Activated CD4-positive, alpha-beta T cell treated with anti-CD3 and anti-CD28 coated beads for 36 hours (primary cell): ENCODE measurements at places on chromosomes 16 and 17. TPM values are rescaled to one million over a fixed set of nuclear protein-coding genes. Genes with fewer than 3 reads are reported as not detected.

GRCh38 chr17:29331708-29332085 lies 37.7 kb upstream of the NUFIP2 start:
- H3K36me3 ChIP-seq: no peaks in the 10 kb centered on the region
- H3K27ac ChIP-seq: no peak overlapping the region
- no peak overlapping the region for H3K4me3 ChIP-seq
- DNase-seq: no peak

- H3K4me3 ChIP-seq: no peak overlapping the region
- no peak for DNase-seq
- H3K27me3 ChIP-seq: no peaks in the 10 kb centered on the region
- H3K4me1 ChIP-seq: no peaks in the 10 kb centered on the region
- H3K27ac ChIP-seq: no peak overlapping the region
Measured at GRCh38 chr16:70270176-70270575, 18.4 kb upstream of the EXOSC6 start.

GRCh38 chr17:70181866-70182265 lies 12.5 kb downstream of the KCNJ2 start:
- H3K4me3 ChIP-seq: no peak overlapping the region
- no peak overlapping the region for H3K27ac ChIP-seq
- no peaks in the 10 kb centered on the region for H3K4me1 ChIP-seq

GRCh38 chr16:72561-73548 lies at the start of gene RHBDF1:
Gene RHBDF1, minus strand, starts transcription at chr16:72631. Its CDS starts 7,616 bp downstream, at chr16:65015.
- peaks cover 19% of the 10 kb centered on the region for H3K4me1 ChIP-seq
- peak within 1 kb of the TSS; percentile 41 for H3K4me3 ChIP-seq
- H3K27ac ChIP-seq: no peak within 1 kb of the TSS

GRCh38 chr17:17849845-17850373 lies 13.1 kb upstream of the SREBF1 start:
- peak overlapping the region; percentile 34 for H3K4me3 ChIP-seq
- peak overlapping the region; percentile 95 for H3K27ac ChIP-seq
- peaks cover 72% of the 10 kb centered on the region for H3K4me1 ChIP-seq
- peak; percentile 90 for DNase-seq
- H3K27me3 ChIP-seq: no peaks in the 10 kb centered on the region

GRCh38 chr17:3798273-3799180 lies 2.5 kb downstream of the ITGAE start:
- no peaks in the 10 kb centered on the region for H3K36me3 ChIP-seq
- no peak overlapping the region for H3K27ac ChIP-seq
- H3K27me3 ChIP-seq: no peaks in the 10 kb centered on the region
- peaks cover 25% of the 10 kb centered on the region for H3K4me1 ChIP-seq
- no peak for DNase-seq
- H3K4me3 ChIP-seq: no peak overlapping the region

GRCh38 chr17:42598905-42599304 lies 10.3 kb downstream of the RETREG3 start:
- no peak overlapping the region for H3K27ac ChIP-seq
- peaks cover 9% of the 10 kb centered on the region for H3K36me3 ChIP-seq
- H3K4me1 ChIP-seq: peaks cover 19% of the 10 kb centered on the region
- no peak overlapping the region for H3K4me3 ChIP-seq
- DNase-seq: no peak

GRCh38 chr16:54647725-54648221 lies 282.9 kb upstream of the IRX5 start:
- no peak overlapping the region for H3K4me3 ChIP-seq
- no peaks in the 10 kb centered on the region for H3K36me3 ChIP-seq
- H3K27ac ChIP-seq: no peak overlapping the region
- H3K27me3 ChIP-seq: peaks cover 2% of the 10 kb centered on the region
- H3K4me1 ChIP-seq: no peaks in the 10 kb centered on the region
- no peak for DNase-seq

- H3K27ac ChIP-seq: no peak overlapping the region
- H3K27me3 ChIP-seq: peaks cover 54% of the 10 kb centered on the region
- H3K36me3 ChIP-seq: no peaks in the 10 kb centered on the region
- peak; percentile 8 for DNase-seq
- H3K4me3 ChIP-seq: no peak overlapping the region
Measured at GRCh38 chr17:33292201-33292980, 704 bp downstream of the ASIC2 start.

PER1 gene
- 55.9 TPM for total RNA-seq

MT1F gene
- total RNA-seq: 7.0 TPM

ASGR1 gene
- total RNA-seq: 2.2 TPM
